ENCODE measurements at places on chromosomes 1 and 21.

- peak; percentile 27 for DNase-seq
These were observed 23.5 kb downstream of the ASB17 start for GRCh38 chr1:75908717-75909152.

DNA sequence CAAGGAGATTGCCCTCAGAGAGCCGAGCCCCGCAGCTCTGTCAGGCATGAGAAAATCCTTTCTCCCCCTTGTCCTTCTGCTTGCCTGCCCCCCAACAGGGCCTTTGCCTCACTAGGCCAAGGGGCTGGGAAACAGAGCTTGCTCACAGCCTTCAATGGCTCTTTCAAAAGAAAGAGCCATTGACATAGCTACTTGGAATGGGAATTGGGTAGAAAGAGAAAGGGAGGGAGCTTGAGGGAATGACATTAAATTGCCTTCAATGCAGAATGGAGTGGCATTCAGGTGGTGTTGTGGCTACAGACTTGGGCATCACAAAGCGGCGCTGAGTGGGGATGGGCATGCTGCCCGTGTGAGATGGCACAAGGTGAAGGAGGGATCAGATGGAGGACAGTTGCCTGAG, 13.2 kb downstream of the SYT11 start:
- DNase-seq = no peak

- DNase-seq = no peak
These were observed 41.9 kb downstream of the FAM163A start for GRCh38 chr1:179785031-179785431.

- peak; percentile 93 for DNase-seq
These were observed 11.4 kb upstream of the MAGOH start for GRCh38 chr1:53249706-53250105.

GRCh38 chr1:17244821-17245740, 3.8 kb upstream of the PADI3 start:
- DNase-seq = peak; percentile 45

GRCh38 chr1:53485478-53486394, 26.5 kb downstream of the DMRTB1 start:
- peak; percentile 64 for DNase-seq

GRCh38 chr21:42807938-42808613, 71.3 kb downstream of the WDR4 start:
- no peak for DNase-seq

DNA sequence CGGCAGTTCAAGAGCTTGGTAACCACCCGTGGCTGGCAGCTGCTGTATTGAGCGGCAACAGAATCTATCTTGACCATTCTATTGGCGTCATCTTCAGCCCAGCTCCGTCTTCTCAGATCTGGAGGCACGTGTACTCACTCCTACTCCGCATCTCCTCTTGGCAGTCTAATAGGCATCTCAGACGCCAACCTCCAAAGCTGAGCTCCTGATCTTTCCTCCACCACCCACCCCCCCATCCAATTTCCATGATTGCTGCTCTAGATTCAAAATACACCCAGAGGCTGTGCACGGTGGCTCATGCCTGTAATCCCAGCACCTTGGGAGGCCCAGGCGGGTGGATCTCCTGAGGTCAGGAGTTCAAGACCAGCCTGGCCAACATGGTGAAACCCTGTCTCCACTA, 84.6 kb upstream of the CASZ1 start:
- DNase-seq = no peak

DNA sequence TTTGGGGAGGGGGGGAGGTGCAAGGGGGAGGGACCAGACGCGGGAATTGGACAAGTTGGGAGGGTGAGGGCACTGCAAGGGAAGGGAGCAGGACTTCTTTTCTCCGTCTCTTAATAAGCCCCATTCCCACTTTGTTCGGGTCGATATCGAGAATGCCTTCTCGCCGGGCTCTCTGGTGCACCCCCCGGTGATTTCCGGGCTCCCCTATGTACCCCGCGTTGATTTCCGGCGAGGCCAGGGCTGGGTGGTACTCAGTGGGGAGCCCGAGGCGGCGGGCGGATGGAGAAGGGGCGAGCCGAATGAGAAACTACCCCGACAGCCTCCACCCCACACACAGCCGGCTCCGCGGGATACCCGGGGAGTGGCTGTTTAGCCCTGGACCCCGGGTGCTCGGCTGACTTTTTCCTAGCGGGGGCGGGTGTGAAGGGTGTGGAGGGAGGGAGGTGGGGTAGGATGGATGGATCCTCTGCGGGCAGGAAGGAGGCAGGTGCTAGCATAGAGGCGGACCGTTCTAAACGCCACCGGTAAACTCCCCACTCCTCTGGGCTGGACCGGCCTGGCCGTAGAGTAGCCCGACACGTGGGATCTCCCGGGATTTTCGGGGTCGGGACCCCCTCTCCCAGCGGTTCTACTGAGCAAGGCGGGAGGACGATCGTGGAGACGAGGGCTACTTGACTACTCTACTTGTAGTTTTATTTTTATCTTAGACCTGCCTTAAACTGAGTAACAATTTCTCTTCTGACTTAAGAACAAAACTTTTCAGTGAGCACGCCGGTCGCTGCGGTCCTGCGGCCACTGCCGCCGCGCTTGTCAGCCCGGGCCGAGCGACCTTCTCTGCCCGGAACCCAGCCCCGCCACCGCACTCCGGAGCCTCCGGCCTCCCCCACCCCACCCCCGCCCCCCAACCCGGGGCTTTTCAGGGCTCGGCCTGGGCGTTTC, 1.0 kb downstream of the RNF220 start:
- no peak for DNase-seq

- no peak for DNase-seq
These were observed 62.9 kb downstream of the TRABD2B start for GRCh38 chr1:47934243-47934805.

GRCh38 chr1:89844860-89845259, 24.0 kb downstream of the LRRC8D start:
- DNase-seq = no peak

DNA sequence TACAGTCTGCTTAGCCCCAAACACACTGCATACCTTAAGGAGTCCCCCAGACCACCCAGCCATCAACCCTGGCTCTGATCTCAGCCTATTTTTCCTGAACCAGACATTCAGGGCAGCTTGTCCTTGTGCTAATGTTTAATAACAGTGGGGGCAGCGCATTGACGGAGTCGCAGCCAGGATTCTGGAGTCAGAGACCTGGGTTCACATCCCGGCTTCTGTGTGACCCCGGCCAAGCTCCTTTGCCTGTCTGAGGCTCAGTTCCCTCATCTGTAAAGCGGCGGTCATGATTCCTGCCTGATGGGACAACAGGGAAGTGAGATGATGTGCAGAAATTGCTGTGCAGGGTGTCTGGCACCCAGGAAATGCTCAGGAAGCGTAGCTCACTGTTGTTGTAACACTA, 63.1 kb downstream of the MATN1 start:
- no peak for DNase-seq

GRCh38 chr1:24351247-24351646, 32.1 kb downstream of the GRHL3 start:
- DNase-seq = no peak

- no peak for DNase-seq
These were observed 34.0 kb downstream of the ATP5PF start for GRCh38 chr21:25700741-25701140.

- no peak for DNase-seq
These were observed 71.0 kb downstream of the RALGPS2 start for GRCh38 chr1:178796013-178796412.

- DNase-seq = no peak
These were observed 8.4 kb downstream of the PCBP3 start for GRCh38 chr21:45651921-45652320.

DNA sequence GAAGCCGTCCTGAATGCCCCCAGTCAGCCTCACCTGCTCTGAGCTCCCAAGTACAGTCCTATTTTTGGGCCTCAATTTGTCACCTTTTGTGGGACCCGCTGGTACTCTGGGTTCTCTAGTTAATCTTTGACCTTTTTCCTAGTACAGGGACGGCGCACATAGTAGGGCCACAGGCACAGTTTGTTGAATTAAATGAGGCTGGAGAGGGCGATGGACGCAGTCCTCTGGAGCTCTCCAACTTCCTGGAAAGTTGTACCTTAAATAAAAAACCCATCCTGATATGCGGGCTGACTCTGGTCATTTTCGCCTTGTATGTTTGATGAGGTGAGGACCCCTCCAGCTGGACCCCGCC, 4.8 kb downstream of the FAM110D start:
- DNase-seq = no peak

- peak; percentile 56 for DNase-seq
These were observed 113.0 kb upstream of the SLC25A33 start for GRCh38 chr1:9426291-9426711.

DNA sequence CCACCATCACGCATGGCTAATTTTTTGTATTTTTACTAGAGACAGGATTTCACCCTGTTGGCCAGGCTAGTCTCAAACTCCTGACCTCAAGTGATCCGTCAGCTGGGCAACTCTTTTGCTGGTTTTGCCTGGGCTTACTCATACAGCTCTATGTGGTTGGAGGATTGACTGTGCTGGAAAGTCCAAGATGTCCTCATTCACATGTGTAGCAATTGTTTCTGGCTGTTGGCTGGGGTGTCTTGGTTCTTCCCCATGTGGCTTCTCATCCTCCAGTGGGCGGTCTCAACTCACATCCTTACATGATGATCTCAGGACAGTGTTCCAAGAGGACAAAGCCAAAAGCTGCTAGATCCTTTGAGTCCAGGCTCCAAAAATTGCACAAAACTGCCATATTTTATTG, 53.3 kb downstream of the TEX35 start:
- DNase-seq = no peak

DNA sequence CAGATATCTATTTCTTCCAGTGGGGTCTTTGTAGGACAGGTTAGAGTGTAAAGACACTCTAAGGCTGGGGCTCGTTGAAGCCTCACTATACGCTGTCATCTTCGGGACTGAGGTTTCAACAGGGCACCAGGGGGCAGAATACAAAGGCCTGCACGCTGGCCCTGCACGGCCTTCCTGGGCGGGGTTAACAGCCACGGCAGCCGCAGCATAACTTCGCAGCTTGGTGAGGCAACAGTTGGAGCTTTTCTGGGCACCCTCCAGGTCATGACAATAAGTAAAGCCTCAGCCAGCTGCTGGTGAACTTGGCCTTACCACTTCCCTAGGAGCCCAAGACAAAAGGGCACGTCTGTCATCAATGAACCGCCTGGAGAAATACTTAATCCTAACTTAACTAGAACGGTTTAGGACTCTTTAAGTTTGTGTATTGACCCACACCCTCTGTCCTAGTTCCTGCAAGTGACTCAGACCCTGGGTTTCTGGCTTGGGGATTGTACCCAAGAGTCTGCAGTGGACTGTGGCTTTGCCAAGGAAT, 2.3 kb upstream of the RUNX1 start:
- peak; percentile 80 for DNase-seq

GRCh38 chr21:35046263-35046624, 2.9 kb downstream of the RUNX1 start:
- no peak for DNase-seq

DNA sequence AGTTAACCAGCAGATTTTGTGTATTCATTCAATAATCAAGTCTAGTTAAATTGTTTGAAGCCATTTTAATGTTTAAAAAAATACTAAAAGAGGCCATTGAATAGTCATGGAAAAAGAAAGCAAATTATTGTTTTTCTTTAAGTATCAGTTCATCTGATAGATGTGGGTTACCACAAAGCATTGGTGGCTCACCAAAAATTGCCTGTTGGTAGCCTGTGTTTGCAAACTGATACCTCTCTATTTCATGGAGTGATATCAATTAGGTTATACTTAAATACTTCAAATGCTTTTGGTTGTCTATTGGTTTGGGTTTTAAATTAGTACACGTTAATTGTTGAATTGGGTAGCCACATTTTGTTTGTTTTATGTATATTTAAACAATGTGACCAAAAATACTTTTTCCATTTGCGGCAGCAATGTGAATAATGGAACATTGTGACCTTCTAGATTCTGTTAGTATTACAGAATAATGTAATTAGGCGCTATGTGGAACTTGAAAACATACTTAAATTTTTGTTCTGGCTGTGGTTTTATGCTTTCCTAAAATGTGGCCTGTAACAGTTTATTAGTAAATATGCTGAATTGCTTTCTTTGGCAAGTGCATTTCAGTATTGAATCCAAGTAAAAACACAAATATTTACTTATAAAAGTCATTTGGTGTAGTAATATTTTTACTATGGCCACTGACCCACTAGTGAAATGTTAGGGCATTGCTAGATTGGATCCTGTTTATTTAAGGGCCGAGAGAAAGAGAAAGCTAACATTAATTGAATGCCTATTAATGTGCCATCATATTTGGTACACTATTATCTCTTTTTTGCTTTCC, 37.1 kb upstream of the NBL1 start:
- no peak for DNase-seq

- DNase-seq = no peak
These were observed 31.0 kb downstream of the NCAM2 start for GRCh38 chr21:21029164-21029563.

- DNase-seq = no peak
These were observed 575.1 kb upstream of the BEND5 start for GRCh38 chr1:49351768-49352167.

- no peak for DNase-seq
These were observed 110.8 kb downstream of the PLPP3 start for GRCh38 chr1:56468518-56468917.

GRCh38 chr1:55060133-55060999, 21.0 kb downstream of the PCSK9 start:
- DNase-seq = no peak

DNA sequence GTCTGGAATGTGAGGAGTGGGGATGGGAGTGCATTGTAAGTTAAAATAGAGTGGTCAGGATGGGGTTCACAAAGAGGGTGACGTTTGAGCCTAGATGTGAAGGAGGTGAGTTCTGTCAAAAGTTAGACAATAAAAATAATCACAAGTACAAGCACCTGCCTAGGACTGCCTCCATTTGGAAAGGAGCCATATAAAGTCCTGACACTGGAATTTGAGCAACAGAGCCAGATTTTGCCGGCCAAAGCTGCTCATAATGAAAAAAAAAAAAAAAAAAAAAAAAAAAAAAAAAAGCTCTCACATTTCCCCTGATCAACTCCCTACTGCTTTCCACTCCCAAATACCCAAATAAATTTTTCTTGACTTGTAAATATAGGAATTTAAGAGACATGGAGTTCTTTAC, 4.1 kb downstream of the PALMD start:
- no peak for DNase-seq

DNA sequence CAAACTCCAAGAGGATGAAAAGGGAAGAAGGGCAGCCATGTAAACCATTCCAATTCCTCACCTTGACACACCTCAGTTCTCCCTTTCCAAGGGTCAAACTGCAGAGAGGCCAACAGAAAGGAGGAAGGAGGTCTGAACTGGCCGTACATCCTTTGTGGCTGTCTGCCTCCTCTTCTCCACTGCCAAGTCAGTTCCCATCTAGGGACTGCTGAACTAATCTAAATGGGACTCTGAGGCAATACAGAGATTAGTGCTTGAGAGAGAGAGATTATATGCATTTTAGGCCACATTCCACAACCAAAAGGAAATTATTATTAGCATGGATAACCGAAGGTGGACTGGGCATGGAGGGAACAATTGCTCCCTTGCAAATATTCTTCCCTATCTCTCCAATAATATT, 2.7 kb downstream of the ARHGEF11 start:
- DNase-seq = no peak

- no peak for DNase-seq
These were observed 65.5 kb upstream of the SLC45A1 start for GRCh38 chr1:8252266-8252951.
